ENCODE measurements at places on chromosomes 1 and 21.

DNA sequence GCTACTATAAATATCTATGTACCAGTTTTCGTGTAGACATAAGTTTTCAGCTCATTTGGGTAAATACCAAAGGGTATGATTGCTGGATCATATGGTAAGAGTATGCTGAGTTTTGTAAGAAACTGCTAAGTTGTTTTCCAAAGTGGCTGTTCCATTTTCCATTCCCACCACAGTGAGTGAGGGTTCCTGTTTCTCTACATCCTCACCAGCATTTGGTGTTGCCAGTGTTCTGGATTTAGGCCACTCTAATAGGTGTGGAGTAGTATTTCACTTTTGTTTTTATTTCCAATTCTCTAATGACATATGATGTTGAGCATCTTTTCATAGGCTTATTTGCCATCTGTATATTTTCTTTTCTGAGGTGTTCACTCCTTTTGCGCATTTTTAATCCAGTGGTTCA lies 112.2 kb downstream of the GALNT2 start:
- DNase-seq = no peak

DNA sequence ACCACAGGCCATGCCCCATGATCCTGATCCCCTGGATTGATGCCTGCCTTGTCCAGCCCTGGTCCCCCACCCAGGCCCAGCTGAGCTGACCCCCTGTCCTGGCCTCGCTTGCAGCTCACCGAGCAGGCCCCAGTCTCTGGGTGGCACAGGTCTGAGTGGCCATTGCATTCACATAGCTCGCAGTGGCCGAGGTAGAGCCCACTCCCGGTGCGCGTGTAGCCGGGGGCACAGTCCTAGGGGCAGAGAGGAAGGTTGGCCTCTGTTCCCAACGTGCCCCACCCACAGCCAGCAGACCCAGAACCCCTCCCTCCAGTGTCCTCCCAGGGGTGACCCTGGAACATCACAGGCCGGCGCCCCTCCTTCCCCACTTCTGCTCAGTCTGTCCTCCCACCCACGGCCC lies 51.9 kb downstream of the LDLRAD2 start:
- no peak for DNase-seq

GRCh38 chr1:218401998-218402785 lies 57.1 kb downstream of the TGFB2 start:
- no peak for DNase-seq

DNA sequence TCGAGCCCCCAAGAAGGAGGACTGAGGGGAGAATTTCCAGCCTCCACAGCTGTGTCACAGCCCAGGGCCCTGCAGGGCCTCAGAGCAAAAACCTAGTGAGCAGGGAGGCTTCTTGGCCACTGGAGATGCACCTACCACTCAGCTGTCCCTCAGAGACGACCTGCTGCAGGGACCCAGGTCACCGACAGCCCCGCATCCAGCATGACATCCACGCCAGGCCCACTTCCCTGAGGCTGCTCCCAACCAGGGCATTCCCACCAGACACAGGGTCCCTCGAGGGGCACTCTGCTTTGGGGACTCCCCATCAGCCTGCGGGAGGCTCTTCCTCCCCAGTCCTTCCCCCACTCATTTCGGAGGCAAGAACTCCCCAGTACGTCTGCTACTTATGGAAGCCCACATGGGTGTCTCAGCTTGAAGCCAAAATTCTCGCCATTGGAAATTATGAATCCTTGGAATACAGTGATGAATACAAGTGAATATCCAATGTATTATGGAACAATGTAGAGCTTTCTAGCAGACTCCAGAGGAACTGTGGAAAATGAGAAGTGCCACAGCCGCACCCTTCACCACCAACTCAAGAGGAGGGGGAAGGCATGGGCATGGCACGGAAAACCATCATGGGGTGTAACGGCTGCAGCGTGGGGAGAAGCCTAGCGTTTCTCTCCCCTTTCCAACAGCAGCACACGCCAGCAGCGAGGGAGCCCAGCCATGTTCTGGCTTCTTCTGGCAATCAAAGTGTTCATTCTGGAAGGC lies 6.9 kb downstream of the TFF3 start:
- DNase-seq = peak; percentile 79

DNA sequence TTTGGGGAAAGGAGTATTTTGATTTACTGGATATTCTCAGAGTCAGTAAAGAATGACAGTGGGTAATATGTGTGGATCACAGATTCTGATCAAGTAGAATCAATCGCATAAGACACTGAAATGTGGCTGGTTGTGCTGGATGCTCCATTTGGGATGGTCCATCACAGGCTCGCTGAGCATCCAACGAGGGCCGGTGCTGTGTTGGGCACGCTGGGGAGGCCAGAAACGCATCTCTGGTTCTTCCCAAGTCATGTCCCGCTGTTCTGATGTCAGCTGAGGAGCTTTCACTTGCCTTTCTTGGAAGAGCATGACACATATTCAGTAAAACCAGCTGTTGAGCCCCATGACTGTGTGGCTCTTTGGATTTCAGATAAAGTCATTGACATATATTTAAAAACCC lies 72.0 kb downstream of the UMODL1 start:
- no peak for DNase-seq

GRCh38 chr1:24441996-24442668 lies 26.5 kb downstream of the NIPAL3 start:
- no peak for DNase-seq

DNA sequence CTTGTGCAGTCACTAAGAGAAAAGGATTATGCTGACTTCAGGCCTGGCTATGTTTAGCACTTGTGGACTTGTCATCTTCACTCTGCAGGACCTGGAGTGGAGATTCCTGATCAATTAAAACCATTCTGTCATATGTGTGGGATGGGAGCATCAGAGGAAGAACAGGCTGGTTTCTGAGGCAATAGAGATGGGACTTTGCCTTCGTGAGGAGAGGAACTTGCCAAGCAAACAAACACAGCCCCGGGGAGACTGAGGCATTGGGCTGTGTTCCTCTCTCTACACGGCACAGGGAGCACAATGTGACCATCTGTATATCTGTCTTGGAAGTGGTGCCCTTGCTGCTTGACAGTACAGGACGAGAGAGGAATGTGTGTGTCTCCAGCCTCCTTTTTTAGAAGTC lies 23.1 kb downstream of the VASH2 start:
- DNase-seq = no peak

DNA sequence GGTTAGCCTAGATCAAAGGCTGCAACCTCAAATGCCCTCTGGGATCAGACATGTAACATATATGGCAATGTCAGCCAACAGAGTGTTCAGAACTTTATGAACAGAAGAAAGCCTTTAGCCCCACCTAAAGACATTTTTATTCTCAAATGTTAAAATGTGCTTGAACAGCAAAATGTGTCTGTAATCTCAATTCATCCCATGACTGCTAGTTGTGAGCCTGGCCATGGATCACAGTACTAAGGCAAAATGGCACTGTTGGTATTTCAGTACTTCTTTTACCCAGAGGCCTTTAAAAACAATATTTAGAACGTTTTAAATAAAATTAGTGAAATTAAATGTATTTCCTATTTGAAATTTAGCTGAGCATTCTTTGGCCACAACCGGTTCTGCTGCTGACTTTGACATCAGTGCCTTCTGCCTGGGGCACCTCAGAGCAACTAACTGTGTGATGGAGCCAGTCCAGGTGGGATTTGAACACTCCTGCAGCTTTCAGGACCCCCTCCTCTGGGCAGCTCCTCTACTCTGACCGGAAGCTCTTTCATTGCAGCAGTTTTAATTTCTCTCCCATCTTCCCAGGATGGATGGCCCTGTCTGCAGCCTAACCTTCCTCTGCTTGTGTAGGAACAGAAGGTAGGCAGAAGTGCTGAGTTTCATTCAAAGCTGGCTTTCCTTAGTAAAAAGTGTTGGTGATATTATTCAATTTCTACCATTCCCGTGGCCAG lies 68.3 kb upstream of the NFIA start:
- no peak for DNase-seq

DNA sequence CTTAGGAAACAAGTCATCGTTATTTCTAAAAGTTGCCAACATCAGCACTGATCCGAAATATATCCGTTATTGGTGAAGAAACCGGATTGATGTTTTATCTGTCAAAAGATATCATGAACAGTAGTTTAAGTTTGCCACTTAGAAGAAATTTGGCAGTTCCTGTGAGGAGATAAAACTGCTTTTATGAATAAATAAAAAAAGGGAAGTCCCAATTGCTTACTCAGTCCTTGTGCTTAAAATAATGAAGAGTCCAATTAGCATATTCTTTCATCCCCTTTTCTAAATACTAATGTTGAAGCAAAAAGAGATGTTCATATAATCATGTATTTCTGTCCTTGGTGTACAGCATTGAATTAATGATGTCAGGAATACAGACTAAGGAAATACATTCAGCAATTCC lies 164.6 kb downstream of the NCAM2 start:
- DNase-seq = peak; percentile 29

- no peak for DNase-seq
Observed at GRCh38 chr1:181607524-181607923, 124.2 kb downstream of the CACNA1E start.

DNA sequence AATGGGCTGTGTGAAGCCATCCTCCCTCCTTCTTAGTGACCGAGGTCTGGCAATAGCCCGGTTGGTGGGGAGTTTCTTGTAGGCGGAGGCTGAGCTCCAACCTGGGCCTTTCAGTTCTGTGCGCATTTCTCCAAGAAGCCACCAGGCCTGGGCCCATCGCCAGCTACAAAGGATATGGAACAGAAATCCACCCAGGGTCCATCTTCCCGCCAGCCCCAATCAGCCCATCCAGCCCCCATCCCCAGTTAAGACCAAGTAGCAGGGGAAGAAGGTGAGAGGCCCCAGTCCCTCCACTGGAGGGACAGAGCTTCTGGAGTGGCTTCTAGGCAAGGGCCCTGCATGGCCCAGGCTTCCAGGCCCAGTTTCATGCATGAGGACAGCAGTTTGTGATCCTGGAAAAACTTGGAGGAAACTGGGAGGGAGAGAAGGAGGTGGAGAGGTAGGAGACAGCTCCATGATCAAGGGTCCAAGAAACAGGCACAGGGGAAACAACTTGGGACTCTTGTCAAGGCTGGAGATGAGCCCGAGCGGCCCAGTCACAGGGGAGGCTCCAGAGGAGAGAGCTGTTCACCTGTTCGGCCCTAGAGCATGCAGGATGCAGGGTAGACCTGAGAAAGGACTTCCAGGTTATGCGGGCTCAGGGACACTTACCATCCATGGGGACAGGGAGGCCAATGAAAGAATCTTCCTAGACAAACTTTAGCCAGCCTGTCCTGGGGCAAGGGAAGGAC lies 261.2 kb downstream of the PTPRU start:
- DNase-seq = no peak

DNA sequence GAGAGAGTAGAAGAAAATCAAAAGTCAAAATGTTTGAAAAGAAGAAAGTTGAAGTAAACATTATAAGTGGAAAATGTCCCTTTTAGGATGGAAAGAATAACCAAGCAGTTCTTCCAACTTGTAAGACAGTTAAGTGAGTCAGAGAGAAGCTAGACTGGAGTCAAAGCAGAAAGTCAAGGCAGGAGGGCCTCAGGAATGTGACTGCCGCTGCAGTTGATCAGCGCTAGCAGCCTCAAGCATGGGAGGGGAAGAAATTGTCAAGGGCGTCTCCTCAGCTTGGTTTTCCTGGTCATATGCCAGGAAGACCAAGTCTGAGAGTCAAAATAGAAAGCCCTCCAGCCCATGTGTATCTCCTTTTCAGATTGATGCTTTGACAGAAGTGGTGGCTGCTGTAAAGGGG lies 23.2 kb downstream of the HAO2 start:
- no peak for DNase-seq

DNA sequence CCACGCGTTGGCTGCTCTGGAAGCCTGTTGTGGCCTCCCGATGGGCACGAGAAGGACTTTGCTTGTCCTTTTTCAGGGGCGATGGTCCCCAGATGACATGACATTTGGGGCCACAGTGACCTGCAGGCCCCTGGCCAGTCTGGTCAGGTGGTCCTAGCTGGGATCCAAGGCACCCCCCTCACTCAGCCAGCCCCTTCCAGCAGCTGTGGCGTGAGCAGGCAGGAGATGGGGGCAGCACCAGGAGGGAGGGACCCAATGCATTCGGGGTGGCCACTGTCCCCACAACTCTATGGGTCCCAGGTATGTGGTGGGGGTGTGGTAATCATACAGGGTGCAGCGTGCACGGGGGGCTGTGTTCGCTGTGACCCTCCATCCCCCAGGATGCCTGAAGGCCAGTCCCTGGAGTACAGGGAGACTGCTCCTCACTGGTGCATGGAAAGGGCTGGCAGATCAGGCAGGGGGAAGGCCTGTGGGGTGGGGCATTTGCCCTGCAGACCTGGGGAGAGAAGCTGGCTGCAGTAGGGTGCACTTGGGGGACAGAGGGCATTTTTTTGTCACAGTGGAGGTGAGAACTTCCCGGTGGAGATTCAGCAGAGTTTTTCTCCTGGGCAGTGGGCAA lies 31.7 kb downstream of the WNT3A start:
- no peak for DNase-seq

- DNase-seq = no peak
Observed at GRCh38 chr1:93178418-93178817, 1.8 kb downstream of the TMED5 start.

DNA sequence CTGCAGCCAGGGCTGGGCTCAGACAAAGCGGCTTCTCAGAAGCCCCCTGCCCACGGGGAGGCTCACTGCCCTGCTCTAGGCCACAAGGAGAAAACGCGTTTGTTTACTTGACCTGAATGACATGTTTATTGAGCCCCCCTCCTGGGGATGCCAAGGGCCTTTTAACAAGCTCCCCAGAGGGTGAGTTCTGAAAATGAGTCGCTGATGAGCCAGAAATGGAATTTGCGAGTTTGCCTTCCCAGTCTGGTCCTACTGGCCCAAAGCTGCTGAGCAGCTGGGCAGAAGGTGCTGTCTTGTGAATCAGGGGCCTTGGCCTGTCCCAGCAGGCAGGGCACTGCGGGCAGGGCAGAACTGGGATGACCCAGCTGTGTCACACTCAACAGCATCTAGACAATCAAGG lies 120.6 kb downstream of the SYF2 start:
- no peak for DNase-seq

DNA sequence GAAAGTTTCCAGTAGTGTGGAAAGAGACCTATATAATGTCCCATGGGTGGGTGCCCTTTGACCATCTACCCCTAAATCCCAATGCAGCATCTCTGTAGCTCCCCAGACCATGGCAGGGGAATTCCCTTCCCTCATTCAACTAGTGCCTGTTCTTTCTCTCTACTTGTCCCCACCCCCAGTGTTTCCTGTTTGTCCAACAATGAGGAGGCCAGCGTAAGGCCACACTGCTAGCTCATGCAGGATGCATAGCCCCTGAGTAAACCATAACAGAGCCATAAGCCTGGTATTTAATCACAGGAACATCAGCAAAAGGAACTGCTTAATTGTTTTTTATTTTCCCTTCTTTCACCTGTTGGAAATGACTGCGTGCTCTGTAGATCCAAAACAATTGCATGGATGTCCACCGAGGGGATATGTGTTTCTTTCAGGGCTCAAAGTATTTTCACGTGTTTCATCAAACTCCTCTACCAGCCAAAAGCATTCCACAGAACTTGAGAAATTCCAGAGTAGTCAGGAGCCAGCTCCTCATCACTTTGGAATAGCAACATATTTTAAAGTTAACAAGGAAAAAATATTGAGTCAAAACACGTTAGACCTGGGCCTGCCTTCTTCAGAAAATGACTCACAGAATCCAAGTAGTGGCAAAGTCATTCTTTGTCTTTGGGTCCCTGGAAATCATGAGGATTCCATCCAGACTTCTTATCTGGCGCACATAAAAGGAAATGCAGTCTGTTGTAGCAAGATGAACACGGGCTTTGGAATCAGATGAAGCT lies 162.5 kb upstream of the SGIP1 start:
- peak; percentile 54 for DNase-seq

All from suppressor macrophage (primary cell).